ENCODE measurements at places on chromosomes 1 and 21. TPM values are rescaled to one million over a fixed set of nuclear protein-coding genes. Genes with fewer than 3 reads are reported as not detected.

ZNF691 gene
- 10.8 TPM for polyA plus RNA-seq

GPR37L1 gene
- 0.08 TPM for polyA plus RNA-seq

MYBPHL gene
- polyA plus RNA-seq: 1.2 TPM

C8B gene
- polyA plus RNA-seq: not detected

PYHIN1 gene
- 0.22 TPM for polyA plus RNA-seq

LPAR3 gene
- 0.11 TPM for polyA plus RNA-seq

KCNN3 gene
- polyA plus RNA-seq: 10.1 TPM

ANKRD45 gene
- 0.19 TPM for polyA plus RNA-seq

YARS1 gene
- 40.4 TPM for polyA plus RNA-seq
